ENCODE measurements at places on chromosomes 16 and 17.

DNA sequence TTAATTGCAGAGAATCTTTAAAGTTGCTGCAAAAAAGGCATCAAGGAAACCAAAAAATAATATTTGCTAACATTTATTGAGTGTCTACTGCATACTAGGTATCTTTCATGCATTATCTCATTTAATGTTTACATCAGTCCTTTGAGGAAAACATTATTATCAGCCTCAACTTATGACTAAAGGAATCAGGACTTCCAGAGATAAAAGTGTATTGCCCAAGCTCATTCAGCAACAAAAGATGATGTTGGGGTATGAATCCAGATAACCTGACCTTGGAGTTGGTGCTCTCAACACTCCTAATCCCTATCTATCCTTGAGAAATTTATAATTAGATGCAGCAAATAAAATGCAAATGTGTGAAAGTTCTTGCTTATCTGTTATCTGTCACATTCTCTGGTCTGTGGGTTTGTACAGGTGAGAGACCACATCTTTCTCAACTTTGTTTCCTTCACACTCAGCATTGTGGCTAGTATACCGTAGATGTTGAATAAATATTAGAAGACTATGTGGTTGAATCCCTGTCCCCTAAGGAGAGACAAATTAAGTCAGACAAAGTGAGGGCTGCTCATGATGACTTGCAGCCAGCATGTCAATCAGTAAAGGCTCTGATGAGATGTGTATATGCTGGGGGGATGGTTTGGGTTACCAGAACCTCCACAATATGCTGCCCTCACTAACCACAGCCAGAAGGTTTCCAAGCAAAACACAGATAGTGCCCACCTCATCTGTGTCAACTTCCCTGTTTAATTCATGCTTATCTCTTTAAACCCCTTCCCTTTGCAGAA, 82.6 kb downstream of the NOG start:
- DNase-seq = no peak

- no peak for DNase-seq
These were observed 51.2 kb downstream of the SKAP1 start for GRCh38 chr17:48378708-48379392.

DNA sequence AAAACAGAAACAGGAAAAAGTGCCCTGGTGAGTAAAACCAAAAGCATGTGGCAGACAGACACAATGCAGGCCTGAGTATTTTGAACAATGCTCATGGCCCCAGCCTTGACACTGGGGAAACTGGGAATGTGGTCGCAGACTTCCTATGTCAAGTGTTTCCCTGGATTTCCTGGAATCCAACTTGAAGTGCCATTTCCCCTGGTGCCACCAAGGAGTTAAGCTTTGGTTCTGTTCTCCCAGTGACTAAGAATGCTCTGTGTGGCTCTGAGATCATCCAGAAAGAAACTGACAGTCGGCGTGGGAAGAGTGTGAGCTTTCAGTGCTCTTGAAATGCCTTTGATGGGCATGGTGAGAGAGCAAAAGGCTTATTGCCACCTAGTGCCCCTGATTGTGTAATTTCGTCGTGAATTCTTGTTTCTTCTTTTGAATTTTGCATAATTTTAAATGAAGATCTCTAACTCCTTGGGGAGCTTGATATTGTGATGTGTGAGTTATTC, 96.0 kb downstream of the YPEL2 start:
- DNase-seq = no peak

- no peak for DNase-seq
These were observed 3.4 kb upstream of the SRL start for GRCh38 chr16:4245077-4245791.

- peak; percentile 57 for DNase-seq
These were observed at the start of gene FZD2 for GRCh38 chr17:44556832-44557606. FZD2 (plus strand) TSS chr17:44557484; CDS start chr17:44557689, 205 bp downstream.
